ENCODE measurements at places on chromosomes 11 and 22.

GRCh38 chr22:49398115-49398514 lies 429.6 kb downstream of the BRD1 start:
- DNase-seq, result no peak

DNA sequence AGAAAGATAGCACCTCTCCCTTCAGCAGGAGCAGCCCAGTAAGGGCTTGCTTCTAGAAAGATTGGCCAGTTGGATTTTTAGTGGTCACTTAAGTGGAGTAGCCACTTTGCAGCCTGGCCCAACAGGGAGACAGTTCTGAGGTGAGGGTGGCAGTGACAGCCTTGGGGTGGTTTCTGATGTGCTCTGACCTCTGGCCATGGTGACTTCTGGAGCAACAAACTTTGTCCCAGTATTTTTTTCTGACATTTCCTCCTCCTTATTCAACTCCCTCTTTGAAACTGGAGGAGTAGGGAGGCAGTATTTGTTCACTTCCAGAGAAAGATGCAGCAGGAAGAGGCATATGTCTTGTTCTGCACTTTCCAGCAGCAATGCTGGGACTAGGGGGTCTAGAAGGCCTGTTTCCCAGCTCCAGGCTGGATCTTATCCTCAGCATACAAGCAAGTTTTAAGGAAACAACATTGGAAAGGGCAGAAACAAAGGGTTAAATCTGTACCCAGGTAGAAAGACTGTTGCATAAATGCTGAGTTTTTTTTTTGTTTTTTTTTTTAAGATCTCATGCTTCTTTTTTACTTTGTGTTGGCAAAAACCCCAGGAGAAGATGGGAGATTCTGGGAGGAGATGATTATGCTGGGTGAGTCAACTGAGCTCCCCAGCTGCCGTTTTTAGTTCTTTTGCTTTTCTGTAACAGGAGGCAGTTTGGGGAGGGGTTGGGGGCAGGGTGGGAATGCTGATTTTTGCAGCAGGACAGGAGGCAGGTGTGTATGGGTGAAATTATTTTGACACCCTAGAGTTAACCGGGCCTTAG lies 37.2 kb downstream of the RCOR2 start:
- DNase-seq, result no peak

DNA sequence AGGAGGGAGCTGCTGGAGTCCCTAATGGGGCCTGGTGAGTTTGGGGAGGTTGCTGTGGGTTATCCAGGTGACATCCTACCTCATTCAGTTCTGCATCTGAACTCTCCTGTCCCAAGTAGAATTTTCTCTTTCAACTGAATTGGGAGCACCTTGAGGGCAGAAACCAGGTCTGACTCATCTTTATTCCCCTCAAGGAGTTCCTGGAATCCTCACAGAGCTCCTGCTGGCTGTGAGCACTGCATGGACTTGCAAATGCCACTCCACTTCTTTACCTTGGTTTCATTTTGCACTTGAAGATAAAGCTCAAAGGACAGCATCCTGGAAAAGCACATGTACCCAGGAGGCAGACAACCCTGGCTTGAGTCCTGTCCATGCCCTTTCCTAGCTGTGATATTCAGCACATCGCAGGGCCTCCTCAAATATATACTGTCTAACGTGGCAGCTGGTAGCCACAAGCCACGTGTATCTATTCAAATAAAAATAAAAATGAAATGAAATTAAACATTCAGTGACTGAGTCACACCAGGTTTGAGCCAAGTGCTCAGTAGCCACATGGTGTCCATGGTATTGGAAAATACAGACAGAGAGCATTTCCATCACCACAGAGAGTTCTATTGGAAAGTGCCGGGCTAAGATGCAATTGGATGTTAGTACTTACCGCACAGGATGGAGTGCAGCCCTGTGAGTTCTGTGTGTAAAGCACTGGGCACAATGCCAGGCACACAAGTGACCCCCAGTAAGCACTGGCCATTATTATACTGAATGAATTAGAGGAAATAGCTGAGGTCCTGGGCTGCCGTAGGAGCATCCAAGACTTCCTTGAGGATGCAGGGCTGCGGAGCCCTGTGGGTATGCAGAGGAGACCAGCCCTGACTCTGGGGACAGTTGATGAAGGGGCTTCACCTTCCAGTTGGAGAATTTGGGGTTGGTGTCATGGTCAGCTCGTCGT lies 149.0 kb downstream of the PKNOX2 start:
- peak; percentile 62 for DNase-seq

GRCh38 chr11:20631519-20632168 lies 32.2 kb downstream of the SLC6A5 start:
- no peak for DNase-seq

DNA sequence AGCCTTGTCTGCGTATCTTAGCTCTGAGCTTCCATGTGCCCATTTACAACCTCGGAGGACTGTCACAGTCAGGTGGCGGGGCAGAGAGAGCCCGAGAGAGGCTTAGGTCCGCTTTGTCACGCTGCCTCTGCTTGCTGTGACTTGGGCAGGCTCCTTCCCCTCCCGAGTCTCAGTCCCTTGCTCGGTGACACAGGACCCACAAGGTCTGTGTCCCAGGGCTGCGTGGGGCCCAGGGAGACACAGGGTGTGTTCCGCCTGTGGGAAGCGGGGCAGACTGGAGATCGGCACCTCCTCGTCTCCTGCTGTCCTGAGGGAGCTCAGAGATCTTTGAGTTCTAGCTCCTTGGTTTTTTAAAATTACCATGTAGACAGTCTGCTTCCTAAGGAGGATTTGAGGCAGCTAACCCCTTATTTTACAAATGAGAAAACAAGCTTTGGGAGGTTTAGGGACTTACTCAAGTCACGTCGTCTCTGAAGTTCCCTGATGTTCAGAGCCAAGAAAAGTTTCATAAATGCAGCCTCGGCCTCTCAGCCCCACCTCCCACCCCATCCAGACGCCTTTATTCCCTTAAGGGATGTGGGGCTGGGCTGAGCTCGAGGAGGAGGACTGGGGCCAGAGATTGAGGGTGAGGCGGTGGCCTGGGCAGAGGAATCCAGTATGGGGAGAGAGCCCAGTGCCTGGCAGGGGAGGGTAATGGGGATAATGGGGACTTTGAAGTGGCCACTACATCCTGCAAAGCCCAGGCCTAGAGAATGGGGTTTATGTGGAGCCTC lies 103.6 kb downstream of the NECTIN1 start:
- DNase-seq, result peak; percentile 39

DNA sequence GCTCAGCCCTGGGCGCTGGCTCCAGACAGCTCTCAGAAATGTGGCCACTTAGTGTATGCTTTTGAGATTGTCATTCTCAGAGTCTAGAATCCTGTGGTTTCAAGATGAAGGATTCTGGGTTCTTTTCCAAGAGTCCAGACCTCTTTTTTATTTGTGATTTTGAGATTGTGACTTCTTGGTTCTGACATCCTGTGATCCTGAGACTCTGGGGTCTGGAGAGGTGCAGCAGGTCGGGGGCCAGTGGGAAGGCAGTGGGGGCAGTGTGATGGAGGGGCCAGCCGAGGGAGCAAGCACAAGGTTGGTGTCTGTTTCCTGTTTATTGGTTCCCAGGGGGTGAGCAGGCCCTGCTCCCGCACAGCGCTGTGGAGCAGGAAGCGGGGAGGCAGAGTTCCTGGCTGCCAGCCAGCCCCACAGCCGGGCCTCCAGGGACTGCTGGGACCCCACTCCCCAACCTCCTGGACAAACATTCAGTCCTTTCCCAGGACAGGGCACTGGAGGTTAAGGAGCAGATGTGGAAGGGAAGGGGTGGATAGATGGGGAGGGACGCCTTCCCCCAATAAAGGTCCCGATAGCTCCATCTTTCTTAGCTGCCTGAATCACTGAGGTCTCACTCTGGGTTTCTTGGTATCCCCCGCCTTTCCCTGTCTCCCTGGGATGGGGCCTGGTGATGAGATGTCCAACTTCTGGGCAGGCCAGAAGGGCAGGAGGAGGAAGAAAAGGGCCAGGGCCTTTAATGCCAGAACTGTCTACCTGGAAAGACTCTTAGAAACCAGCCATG lies 13.7 kb downstream of the ARHGEF17 start:
- DNase-seq, result peak; percentile 79

GRCh38 chr11:12185106-12185690 lies 74.8 kb downstream of the MICAL2 start:
- no peak for DNase-seq

GRCh38 chr22:47622541-47622940 lies 860.1 kb downstream of the TBC1D22A start:
- no peak for DNase-seq

- DNase-seq, result no peak
Observed at GRCh38 chr11:59010708-59011107, 71.4 kb downstream of the GLYATL1 start.

DNA sequence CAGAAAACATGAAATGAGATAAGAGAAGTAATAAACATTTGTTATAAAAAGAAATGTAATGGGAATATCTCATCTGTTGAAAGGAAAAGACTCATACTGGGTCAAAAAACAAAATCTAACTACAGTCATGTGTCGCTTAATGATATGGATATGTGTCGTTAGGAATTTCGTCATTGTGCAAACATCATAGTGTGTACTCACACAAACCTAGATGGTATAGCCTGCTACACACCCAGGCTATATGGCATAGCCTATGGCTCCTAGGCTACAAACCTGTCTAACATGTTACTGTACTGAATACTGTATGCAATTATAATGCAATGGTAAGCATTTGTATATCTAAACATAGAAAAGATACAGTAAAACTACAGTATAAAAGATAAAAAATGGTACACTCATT lies 89.8 kb upstream of the ZC3H12C start:
- no peak for DNase-seq

DNA sequence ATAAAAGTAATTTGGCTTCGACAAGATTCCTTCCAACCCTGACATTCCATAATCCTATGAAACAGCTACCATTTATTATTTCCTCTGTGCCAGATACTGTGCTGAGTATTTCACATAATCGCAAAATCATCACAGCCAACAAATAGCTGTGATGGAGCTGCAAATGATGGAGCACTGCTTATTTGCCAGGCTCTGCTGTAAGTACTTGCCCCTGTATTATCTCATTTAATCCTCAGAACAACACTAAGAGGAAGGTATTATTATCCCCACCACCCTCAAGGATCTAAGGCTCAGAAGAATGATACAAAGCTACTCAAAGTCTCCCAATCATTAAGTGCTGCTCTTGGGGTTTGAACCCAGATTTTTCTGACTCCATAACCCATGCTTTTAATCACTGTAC lies 145.5 kb downstream of the CCDC34 start:
- no peak for DNase-seq

DNA sequence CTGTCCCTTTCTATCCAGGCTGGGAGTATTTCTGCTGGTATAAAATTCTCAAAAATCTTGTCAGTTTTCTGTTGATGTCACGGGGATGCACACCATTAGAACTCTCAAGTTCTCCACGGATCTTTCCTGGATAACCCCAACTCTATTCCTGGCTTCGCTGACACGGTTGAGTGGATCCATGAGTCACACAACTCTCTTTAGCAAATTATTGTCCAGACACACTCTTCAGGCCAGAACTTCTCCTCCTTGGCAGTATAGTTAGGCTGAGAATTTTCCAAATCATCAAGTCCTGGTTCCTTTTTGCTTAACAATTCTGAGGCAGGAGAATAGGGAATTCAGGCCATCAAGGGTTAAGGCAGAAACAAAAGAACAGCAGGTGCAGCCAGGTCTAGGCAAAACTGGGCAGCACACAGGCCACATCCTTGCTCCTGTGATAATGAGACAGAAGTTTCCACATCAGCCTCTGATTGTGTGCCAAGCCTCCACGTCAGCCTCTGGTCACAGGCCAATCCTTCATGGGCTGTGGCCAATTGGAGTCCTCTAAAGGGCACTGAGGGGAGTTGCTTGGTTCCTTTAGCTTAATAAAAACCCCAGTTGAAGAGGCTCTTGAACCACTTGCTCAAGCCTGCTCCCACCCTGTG lies 5.7 kb upstream of the ACAT1 start:
- peak; percentile 76 for DNase-seq

DNA sequence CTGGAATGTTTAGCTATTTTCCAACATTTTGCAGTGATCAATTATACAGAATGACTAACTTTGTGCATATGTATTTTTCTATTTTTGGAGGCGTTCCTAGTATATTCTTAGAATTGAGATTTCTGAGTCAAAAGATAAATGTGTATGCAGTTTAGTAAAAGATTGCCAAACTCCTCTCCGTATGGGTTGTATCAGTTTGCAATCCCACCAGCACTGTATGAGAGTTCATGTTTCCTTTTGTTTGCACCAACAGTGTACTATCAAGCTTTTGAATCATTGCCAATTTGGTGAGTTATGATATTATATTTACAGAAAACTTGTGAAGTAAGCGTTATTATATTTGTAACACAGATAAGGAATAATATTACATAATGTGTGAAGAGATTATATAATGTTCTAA lies 658.7 kb downstream of the JRKL start:
- DNase-seq, result no peak

Data from muscle of back (tissue), 13 donors.